ENCODE measurements at places on chromosomes 7 and 10.

DNA sequence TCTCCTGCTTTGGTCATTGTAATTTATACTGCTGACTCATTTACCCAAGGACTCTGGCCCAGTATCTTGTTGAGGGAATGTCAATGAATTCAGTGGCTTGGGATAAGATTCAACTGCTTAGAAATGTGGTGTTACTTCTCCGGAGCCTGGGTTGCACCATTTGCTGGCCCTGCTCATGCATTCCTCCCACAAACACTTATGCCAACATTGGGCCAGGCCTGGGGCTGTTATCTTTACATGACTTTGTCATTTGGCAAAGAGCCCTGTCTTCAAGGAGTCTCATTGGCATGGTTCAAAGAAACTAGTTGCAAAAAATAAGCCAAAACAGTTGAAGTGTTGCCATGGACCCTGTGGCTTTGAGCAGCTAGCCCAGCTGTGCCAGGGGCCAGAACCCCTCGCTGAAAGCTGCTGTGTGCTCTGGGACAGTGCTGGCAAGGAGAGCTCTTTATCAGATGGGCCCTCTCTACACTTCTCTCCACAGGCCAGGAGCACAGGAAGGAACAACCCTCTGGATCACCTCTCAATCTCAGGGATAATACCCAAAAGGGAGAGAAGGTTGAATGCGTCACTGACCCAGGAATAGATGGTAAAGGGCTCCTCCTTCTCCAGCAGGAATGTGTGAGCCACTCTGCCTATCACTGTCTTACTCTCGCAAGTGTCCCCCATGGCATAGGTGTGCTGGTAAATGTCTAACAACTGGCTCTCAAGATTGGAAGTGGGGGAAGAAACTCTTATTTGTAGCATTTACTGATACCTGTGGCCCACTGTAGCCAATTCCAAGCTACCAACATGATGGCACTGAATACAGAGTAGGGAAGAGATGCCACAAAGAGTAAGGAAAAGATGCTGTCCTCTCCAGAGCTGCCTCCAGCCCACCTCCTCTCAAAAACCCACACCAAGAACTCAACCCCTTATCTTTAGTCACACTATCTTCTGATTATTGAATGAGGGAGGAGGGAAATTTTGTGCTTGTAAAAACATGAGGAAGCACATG, 23.5 kb upstream of the PDE1C start:
- DNase-seq = no peak

DNA sequence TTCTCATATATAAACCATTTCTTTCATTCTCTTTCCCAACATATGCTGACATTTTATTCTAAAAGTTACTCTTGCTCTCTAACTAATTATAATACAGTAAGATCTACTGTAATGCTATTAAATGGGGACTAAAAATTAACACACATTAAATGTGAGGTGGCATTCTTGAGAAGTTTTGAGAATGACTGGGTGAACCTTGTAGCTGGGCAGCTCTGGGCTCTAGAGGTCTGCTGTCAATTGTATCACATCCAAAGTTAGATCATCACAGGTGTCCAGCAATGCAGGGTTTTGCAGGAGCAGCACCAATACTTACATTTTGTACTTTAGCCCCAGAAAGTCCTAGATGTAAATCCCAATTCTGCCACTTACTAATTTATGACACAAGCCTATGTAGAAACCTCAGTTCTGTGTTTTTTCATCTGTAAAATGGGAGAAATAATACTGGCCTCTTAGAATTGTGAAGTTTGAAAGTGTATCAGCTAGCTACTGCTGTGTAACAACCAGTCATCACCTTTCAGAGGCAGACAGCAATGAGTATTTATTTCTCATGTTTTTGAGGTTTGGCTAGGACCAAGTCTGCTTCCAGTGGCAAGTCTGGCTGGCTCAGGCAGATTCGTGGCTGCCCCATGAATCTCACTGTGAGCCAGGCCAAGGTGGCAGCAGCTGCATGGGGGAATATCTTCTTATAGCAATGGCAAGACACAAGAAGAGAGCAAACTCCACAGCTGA, 79.6 kb upstream of the EMX2 start:
- DNase-seq = no peak

DNA sequence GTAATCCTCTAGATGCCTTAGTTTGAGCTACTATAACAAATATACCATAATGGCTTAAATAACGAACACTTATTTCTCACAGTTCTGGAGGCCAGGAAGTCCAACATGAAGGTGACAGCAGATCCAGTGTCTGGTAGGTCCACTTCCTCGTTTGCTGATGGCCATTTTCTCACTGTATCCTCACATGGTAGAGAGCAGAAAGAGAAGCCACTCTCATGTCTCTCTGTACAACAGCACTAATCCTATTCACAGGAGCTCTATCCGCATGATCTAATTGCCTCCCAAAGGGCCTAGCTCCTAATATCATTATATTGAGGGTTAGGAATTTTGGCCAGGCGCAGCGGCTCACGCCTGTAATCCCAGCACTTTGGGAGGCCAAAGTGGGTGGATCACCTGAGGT, 10.2 kb downstream of the HIBADH start:
- DNase-seq = no peak

- no peak for DNase-seq
These were observed 77.7 kb downstream of the ITGB8 start for GRCh38 chr7:20408467-20408826.

- DNase-seq = peak; percentile 43
These were observed 642 bp upstream of the PRKG1 start for GRCh38 chr10:51073453-51074237.

GRCh38 chr10:87600581-87600980, 59.1 kb upstream of the PAPSS2 start:
- no peak for DNase-seq

DNA sequence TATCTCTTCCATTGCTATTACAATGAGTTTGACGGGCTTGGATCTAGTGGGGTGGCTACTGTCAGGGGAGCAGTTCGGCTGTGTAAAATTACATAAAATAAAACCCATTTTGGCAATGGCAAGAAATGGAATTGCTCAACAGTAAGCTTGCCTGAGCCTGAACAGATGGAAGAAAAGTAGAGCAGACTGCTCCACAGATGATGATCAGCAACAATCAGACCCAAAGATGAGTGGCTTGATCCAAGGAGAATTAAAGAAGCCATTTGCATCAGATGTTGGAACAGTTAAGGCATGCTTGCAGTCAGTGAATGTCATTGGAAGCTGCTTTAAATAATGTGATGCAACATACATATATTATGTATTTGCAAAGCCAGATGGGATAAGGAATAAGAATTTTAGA, 256.6 kb upstream of the SMIM30 start:
- DNase-seq = no peak

- DNase-seq = no peak
These were observed 151.5 kb downstream of the GLI3 start for GRCh38 chr7:42085531-42085930.

DNA sequence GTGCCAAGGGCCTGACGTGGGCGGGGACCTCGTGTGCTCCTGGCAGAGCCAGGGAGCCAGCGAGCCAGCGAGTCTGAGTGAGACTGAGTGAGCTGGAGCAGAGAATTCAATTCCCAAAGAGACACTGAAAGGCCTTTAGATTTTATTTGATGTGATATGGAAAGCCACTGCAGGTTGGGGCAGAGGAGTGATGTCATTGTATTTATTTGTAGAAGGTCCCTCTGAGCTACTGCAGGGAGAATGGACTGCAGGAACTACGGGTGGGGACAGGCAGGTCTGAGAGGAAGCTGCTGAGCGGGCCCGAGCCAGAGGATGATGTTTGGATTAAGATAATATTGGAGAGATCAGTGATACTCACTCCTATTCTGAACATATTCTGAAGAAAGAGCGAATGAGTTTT, 445.8 kb upstream of the ANKRD30A start:
- no peak for DNase-seq

GRCh38 chr7:155344270-155344617, 46.6 kb downstream of the INSIG1 start:
- DNase-seq = no peak

GRCh38 chr7:53095731-53096501, 60.5 kb downstream of the POM121L12 start:
- no peak for DNase-seq

DNA sequence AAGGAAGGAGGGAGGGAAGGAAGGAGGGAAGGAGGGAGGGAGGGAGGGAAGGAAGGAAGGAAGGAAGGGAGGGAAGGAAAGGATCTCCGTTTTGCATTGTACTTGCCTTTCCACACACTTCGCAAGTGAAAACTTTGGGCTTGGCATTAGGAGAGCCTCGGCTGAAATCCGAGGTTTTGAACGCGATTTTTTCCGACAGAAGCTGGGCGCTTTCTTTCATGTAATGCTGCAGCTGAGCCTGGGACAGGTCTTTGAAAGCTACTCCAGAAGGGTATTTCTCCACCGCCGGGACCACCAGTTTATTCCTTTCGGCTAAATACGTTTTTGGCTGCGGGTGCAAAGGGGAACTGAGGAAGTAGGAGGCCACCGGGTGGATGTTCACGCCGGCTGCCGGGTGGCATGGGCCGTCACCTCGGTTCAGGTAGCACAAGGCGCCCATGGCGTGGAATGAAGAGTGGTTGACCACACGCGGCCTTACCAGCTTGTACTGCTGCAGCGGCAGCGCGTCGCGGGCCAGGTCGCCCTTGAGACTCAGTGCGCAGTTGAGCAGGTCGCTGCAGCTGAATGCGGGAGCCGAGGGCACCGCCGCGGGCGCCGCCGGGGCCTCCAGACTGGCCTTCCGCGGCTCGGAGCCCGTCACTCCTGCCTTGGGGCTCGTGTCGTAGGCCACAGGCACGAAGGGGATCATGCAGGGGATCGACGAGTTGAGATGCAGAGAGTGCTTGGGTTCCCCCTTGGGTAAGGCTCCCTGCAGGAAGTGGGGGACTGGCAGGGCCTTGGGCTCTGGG, 825 bp downstream of the FEZF1 start:
- no peak for DNase-seq

DNA sequence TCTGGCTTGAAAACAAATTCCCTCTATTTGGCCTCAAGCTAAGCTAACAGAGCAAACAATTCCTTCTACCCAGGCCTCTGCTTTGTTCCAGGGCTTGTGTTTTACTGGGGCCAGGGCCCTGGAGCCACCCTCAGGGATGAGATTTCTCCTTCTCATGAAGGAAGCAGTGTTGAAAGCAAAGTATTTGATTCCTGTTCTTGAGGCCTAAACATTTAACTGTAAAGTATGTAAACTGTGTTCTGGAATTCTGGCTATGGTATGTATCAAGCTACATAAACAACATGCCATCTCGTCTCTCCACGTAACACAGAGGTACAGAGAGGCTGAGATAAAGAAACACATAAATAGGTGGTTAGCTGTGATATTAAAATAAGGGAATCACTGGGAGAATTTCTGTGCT, 81.8 kb downstream of the HERPUD2 start:
- DNase-seq = no peak

- no peak for DNase-seq
These were observed 133.3 kb downstream of the STRA8 start for GRCh38 chr7:135366843-135367508.

- DNase-seq = no peak
These were observed 64.0 kb downstream of the CSGALNACT2 start for GRCh38 chr10:43202224-43202656.

DNA sequence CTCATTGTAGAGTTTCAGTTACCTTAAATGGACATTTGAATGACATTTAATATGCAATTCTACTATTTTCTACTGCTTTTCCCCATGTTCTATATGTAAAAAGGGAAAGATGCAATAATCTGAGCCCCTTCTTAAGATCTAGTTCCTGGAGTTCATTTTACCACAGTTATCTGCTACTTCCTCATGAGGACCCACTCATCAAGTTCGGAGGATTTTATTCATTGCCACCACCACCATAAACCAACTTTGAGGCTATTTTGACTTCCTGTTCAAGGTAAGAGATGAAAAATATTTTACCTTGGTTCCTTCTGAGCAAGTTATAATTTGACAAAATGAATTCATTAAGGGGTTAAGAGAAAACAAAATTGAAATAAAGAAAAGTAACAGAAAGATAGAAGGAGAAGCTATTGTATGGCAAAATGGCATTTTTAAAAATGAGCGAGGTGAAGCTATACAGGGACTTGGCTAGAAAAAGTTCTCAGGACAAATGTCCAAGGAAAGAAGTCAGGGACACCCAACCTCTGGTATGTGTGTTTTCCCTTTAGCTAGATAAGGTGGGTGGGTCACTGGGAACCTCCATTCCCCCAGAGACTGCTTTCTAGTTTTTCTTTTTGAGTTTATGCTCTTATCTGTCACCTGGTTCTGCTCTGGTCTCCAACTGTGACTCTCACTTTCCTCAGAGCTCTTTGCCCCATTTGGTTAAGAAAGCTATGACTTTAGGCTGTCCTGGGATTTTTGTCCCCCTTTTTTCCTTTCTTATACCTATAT, 14.9 kb upstream of the FAM3C start:
- no peak for DNase-seq

DNA sequence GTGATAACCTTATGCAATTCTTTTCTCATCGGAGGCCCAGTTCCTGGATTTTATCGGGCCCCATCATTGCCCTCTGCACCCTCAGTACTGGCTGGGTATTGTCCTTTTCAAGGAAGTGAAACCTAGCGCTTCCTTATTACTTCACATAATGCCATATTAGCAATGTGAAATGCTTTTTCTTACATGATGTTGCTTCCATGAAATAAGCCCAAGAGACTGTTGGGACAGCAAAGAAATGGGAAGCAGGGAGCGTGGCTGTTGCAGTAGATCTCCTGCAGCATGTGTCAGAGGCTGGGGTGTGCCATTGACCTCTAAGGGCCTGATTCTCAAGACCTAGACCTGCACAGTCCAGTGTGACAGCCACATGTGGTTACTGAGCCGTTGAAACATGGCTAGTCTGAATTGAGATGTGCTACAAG, 8.1 kb downstream of the CHN2 start:
- no peak for DNase-seq

DNA sequence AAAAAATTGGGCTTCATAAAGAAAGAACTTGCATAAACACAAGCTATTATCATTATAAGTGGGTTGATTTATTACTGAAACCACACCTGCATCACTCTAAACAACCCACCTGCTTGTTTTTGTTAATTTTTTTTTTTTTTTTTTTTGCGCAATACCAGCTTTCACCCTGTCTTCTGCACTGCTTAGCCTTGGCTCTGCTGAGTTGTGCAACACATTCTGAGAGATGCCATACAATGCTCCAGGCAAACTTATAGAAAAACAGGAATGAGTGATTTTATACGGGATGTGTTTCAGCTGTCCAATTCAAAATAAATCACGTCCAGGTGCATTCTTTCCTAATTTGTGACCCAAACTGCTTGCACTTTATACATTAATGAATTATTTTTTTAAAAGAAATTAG, 923.6 kb downstream of the GATA3 start:
- DNase-seq = no peak

DNA sequence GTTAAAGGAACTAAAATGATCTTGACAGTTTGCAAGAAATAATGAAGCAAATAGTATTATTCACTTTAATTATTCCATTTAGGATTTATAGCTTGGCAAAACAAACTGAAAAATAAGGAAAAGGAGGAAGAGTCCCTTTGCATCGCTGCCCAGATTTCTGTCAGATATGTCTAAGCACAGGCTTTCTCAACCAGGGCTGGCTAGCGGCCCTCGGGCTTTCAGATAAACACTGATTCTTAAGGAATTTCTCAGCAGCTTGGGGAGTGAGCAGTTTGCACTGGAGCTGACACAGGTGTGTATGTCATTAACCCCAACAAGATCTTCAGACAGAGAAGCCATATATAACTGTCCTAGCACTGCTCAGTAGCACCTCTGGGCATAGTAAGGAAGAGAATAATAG, 47.9 kb upstream of the SEMA3D start:
- no peak for DNase-seq

- DNase-seq = no peak
These were observed 553 bp downstream of the DNAJC30 start for GRCh38 chr7:73682745-73683055.

Data from renal cortex interstitium (tissue), 15 donors.